ENCODE measurements at places on chromosomes 13 and 19. TPM values are rescaled to one million over a fixed set of nuclear protein-coding genes. Genes with fewer than 3 reads are reported as not detected.
A peak's percentile ranks its signal among the peaks of the same experiment; 100 is the strongest.

- no peak for ATAC-seq
Observed at GRCh38 chr13:79271616-79272015, 134.4 kb downstream of the RBM26 start.

- no peak for ATAC-seq
Observed at GRCh38 chr19:50475101-50475568, 1.2 kb upstream of the EMC10 start.

GRCh38 chr13:20525601-20526544 is at the start of gene CRYL1:
Gene CRYL1 (minus strand): TSS chr13:20525857. CDS start chr13:20525794, 63 bp downstream.
- peak; percentile 88 for ATAC-seq

GRCh38 chr13:31045286-31046081 is 113.0 kb downstream of the TEX26 start:
- peak; percentile 79 for ATAC-seq

DNA sequence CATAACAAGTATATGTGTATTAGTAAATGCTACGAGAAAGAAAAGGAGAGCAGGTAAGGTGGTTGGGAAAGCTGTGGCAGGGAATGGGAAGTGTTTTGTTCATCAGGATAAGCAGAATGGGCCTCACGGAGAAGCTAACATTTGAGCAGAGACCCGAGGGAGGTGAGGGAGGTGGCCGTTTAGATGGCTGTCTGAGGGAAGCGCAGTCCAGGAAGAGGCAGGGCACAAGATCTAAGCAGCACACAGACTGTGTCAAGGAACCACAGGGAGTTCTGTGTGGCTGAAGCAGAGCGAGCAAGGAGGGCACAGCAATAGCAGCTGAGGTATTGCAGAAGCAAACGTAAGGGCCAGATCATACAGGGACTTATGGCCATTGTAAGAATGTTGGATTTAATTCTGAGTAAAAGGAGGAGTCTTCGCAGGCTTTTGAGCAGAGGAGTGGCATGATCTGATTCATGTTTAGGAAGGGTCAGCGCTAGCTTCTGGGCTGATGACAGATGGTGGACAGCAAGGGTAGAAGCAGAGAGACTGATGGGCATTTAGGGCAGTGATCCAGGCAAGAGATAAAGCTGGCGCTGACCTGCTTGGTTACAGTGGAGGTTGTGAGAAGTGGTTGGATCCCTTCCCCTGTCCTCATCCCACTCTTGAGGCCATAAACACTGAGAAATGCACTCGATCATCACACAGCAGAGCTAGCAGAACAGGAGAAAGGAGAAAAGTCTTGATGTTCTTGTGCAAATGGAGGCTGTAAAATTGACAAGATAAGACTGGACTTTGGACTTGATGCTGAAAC is 199.9 kb downstream of the LACC1 start:
- ATAC-seq, result no peak

DNA sequence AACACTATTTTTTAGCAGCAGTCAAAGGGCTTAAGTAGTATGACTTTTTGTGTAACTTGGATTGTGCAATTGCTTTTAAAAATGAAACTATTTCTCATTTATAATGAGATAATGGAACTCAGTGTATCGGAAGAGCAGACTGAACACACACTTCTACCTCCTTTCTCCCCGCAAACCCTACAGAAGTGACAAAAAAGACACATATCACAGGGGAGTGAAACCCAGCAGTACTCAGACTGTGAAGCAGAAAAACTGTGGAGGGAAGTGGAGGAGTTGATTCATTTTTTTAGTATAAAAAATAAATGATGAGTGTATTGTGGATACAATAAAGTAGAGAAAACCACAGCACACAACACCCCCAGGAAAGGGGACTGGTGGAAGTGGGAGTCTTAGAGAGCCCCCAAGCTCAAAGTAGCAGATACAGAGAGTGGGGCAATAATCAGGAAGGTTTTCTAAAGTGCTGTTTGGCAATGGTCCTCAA is 9.7 kb downstream of the LPAR6 start:
- ATAC-seq, result peak; percentile 94

GRCh38 chr13:33953203-33953602 is 135.3 kb downstream of the RFC3 start:
- ATAC-seq, result no peak

GRCh38 chr13:114120591-114121011 is 11.8 kb downstream of the RASA3 start:
- no peak for ATAC-seq

DNA sequence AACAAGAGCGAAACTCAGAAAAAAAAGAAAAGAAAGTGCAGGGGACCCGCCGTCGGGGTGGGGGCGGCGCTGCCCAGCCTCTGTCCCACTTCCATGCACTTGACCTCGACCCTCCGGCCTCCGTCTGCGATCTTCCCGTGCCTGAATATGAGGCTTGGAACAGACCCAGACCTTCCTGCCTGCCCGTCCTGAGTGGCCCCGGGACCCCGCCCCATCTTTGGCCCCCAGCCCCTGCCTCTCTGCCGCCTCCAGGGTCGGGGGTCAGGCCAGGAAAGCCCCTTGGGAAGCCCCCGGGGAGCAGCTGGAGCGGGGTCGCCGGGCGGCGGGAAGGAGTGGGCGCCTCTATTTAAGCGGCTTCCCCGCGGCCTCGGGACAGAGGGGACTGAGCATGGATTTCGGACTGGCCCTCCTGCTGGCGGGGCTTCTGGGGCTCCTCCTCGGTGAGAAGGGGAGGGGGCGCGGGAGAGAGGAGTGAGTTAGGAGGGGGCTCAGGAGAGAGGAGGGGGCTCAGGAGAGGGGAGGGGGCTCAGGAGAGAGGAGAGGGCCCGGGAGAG is at the start of gene MADCAM1:
Gene MADCAM1 (plus strand): TSS at position 375 of the 554 bp plus-strand sequence. CDS start 14 bp downstream, at position 389.
- ATAC-seq, result no peak

Gene SHC2
- total RNA-seq, result 0.26 TPM

Gene SRRM5
- 1.4 TPM for total RNA-seq

Gene SLITRK6
- not detected for total RNA-seq

Gene BIVM
- total RNA-seq, result 10.1 TPM

Data from activated T-helper 17 cell treated with anti-CD3 and anti-CD28 coated beads, Interleukin-2, amount 50 U/mL, for 72 hours (primary cell).